ENCODE measurements at places on chromosomes 2 and 18.

DNA sequence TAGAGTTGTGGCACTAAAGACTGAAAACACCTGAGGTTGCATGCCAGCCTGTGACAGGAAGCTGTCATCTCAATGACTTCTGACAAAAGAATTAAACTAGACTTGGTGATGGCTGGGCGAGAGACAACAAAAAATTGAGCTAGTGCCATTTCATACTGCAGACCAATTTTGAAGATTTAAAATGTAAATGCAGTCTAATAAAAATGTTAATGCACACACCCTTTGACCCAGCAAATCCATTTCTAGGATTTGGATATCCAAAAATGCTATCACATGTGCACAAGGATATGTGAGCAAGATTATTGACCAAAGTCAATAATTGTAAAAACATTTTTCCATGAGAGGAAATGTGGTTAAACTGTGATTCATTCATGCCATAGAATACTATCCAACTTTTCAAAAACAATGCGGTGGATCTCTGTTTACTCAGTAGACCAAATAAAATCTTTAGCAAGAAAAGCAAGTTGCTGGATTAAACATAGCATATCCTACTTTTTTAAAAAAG is 5.6 kb downstream of the FBXO36 start:
- peak; percentile 60 for DNase-seq

- DNase-seq, result no peak
Observed at GRCh38 chr2:236164201-236164924, 3.8 kb downstream of the GBX2 start.

GRCh38 chr2:96869281-96869821 is 529 bp downstream of the SEMA4C start:
- peak; percentile 74 for DNase-seq

DNA sequence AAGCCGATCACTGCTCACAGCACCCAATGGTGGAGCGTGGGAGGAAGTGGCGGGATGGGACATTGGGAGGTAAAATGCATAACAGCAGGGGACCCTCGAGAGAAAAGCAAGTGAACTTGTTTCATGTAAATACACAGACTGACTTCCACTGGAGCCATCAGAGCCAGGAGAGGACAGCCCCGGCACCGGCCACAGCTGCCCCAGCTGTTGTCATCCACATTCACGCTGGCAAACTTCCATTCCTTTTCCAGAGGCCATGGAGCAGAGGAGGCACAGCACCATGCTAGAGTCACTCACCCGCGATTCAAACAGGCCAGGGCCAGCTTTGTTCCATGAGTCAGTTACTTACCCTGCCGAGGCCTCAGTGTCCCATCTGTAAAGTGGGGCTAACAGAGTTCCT is 610.9 kb upstream of the SALL3 start:
- no peak for DNase-seq

GRCh38 chr2:64086347-64087082 is 57.7 kb downstream of the PELI1 start:
- no peak for DNase-seq

Data from stromal cell of bone marrow (primary cell).